Stromal cell of bone marrow (primary cell): ENCODE measurements at places on chromosomes 7 and 10.

DNA sequence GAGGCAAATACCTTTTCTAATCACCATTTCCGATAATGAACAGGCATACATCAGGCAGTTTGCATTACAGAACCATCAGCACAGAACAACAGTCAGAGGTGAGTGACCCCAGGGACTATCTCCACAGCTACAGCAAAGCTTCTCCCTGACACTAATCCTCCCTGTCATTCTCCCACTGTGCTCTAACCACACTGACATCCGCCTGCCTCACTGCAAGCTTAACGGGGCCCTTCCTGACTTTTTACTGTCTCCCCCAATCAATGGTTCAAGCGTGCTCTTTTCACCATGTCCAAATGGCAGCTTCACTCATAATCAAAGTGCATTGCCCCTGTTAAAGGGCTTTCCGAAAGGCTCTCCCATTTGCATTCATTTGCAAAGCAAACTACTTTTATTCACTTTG lies 196.3 kb downstream of the DNAJC1 start:
- no peak for DNase-seq

- DNase-seq, result no peak
Measured at GRCh38 chr10:123972481-123973401, 81.1 kb upstream of the CPXM2 start.

- DNase-seq, result no peak
Measured at GRCh38 chr10:24480447-24480846, 243.2 kb downstream of the ARHGAP21 start.

DNA sequence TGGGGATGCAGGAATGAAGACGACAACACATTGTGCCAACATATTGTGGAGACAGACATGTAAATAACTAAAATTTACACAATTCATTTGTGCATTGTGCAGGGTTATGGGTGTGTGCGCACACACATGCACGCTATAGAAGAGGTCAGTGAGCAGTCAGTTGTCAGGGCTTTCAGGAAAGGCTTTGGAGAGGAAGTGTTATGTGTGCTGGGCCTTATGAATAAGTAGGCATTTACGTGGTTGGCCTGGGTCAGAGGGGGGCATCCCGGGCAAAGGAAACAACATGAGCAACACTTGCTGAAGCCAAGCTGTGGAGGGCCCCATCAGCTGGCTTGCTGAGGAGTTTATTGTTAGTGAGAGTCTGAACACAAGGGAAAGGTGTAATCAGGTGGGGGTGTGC lies 4.1 kb downstream of the PRXL2A start:
- DNase-seq, result no peak

GRCh38 chr10:126674741-126675515 lies 4.4 kb upstream of the C10orf90 start:
- DNase-seq, result no peak

GRCh38 chr10:48943096-48943495 lies 3.5 kb upstream of the LRRC18 start:
- DNase-seq, result no peak

DNA sequence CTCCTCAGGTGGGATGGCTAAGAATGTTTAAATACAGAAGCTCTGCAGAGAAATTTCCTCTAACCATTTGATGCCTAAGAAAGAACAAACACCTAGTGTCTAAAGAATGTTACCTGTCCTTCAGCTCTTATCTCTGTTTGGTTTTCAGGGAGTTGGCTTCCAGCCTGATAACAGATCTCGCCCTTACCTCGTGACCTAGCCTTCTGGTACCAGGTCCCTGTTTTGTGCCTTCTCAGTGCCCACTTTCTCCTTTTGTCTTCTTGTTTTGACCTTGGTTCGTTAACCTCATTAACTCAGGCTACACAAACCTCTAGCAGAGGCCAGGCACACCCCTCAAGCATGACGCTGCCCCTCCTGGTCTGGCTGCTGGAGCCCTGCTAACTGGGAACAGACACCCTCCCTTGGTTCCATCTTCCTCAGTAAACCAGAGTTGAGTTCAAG lies 16.1 kb upstream of the RAB11FIP2 start:
- DNase-seq, result no peak

DNA sequence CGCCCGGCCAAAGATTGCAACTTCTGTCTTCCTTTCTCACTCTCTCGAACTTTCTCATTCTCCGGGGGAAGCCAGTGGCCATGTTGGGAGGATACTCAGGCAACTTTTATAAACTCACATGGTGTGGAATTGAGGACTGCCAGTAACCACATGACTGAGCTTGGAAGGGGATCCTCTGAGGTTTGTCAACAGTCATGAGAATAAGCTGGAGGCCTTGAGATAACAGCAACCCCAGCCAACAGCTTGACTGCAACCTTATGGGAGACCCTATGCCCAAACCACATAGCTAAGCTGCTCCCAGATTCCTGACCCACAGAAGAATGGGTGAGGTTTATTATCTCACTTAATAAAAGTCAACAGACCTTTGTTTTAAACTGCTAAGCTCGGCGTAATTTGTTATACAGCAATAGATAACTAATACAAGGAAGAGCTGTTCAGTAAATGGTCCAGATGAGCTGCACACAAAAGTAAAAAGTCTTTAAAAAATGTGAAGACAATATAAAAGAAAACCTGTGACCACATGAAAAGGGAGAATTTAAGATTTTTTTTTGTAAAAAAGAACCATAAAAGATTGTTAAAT lies 9.6 kb downstream of the SYPL1 start:
- DNase-seq, result no peak

- DNase-seq, result peak; percentile 18
Measured at GRCh38 chr10:24240041-24240751, 31.3 kb downstream of the KIAA1217 start.

- DNase-seq, result no peak
Measured at GRCh38 chr10:13698217-13698616, 111.5 kb downstream of the PRPF18 start.

- DNase-seq, result no peak
Measured at GRCh38 chr10:24483701-24484100, 240.0 kb downstream of the ARHGAP21 start.

DNA sequence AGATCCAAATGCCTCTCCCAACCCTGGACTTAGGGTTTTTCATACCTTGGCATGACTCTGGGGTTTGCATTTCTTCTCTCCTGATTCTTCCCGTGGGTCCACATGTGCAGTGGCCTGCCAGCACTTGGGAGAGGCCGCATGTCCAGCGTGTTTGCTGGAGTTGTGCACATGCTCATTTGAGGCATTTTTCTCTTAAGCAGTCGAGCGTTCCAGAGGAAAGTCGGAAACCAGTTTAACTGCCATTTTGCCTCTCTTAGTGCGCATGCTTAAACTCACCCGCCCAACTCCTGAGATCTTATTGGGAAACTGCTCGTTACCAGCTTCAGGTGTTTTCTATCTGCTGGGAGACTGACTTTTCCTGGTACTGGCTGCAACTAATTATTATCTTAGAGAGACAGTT lies 888.4 kb upstream of the PHF14 start:
- DNase-seq, result no peak

DNA sequence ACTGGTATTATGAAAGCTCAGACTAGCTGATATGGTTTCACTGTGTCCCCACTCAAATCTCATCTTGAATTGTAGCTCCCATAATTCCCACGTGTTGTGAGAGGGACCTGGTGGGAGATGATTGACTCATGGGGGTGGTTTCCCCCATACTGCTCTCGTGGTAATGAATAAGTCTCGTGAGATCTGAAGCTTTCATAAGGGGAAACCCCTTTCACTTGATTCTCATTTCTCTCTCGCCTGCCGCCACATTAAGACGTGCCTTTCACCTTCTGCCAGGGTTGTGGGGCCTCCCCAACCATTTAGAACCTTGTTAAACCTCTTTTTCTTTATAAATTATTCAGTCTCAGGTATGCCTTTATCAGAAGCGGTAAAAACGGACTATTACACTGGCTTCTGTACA lies 40.3 kb downstream of the COL13A1 start:
- DNase-seq, result no peak

GRCh38 chr10:122248356-122249302 lies 22.5 kb upstream of the BTBD16 start:
- no peak for DNase-seq

GRCh38 chr10:132544744-132545658 lies 7.4 kb downstream of the INPP5A start:
- DNase-seq, result no peak

DNA sequence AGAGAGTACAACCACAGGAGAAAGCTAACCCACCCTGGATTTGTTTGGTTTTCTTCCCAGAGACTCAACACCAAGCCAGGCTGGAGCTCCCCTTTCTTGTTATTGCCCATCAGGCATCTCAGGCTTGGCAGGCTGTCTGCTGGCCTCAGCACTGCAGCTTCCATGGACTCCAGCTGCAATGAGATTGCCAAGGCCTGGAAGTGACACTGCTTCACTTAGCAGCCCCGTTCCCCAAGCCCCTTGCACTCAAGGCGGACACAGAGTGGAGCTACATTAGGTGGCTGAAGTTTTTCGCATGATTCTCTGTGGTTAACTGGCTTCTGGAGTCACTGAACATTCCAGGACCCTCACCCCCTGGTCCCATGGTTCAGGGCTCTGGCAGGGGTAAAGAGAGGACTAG lies 163.1 kb upstream of the GDF10 start:
- no peak for DNase-seq

DNA sequence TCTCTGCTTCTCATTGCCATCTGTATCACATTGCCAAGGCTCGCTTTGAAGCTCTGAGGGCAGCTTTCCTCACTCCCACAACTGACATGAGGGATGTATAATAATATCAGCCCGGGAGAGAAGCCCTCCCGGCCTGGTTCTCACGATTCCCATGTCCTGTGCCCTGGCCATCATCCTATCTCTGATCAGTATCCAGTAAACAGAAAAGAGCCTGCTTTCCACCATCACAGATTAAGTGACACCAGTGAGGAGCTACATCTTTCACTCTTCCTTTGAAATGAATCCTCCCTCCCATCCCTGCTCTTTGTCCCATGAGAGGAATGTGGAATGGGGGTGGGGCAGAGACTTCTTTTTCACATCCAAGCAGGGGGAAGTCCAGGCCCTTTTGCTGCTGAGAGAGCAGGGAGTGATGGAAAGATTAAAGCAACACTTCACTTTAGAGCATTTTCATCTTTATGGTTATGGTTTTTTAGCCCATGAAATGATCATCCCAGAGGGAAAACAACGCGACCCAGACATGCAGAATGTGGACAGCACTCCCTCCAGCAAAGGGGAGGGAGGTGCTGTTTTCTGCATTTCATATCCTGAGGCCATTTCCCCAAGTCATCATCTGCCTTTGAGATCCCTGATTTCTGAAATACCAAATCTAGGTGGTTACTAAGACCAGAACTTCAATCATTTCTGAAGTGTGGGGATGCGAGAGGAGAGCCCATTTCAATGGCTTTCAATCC lies 84.6 kb upstream of the LYZL1 start:
- DNase-seq, result no peak

- DNase-seq, result no peak
Measured at GRCh38 chr7:108662783-108663362, 93.2 kb downstream of the DNAJB9 start.

DNA sequence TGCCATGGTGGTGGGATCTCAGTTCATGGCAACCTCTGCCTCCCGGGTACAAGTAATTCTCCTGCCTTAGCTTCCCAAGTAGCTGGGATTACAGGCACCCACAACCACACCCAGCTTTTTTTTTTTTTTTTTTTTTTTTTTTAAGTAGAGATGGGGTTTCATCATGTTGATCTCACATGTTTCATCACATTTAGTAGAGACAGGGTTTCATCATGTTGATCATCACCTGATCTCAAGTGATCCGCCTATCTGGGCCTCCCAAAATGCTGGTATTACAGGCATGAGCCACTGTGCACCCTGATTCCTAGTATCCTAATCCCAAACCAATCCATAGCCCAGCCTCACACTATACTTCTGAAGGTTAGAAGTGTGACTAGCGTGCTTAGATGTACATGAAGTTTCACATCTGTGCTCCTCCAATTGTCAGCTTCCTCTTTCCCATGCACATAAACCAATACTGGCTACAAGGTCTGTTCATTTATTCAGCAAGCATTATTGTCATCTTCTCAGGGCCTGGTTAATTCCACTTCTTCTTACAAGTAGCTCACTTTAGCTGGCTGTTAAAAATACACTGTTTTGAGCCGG lies 6.8 kb upstream of the NAT16 start:
- no peak for DNase-seq

- no peak for DNase-seq
Measured at GRCh38 chr10:56317603-56318002, 43.5 kb downstream of the ZWINT start.

GRCh38 chr7:121062671-121063279 lies 74.3 kb downstream of the CPED1 start:
- DNase-seq, result no peak

DNA sequence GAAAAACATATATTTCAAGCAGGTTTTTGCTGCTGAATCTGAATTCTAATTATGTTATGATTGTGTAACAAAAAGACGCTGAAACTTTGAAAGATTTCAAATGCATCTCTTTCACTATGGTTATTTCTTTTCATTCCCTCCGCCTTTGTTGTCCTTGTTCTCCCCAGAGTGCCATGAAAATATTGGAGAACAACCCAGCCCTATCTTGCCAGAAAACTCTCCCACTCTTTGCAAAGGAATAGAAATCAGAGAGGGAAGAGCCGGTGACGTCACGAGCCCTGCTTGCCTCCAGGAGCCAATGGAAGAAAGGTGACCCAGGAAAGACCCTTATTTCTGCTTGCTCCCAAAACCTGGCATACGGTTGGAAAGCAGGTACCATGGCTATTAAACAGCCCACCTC lies 3.4 kb downstream of the GFRA1 start:
- DNase-seq, result no peak

- peak; percentile 23 for DNase-seq
Measured at GRCh38 chr7:70640266-70640833, 491.6 kb upstream of the GALNT17 start.

GRCh38 chr10:107083388-107084009 lies 81.0 kb downstream of the SORCS1 start:
- DNase-seq, result no peak

DNA sequence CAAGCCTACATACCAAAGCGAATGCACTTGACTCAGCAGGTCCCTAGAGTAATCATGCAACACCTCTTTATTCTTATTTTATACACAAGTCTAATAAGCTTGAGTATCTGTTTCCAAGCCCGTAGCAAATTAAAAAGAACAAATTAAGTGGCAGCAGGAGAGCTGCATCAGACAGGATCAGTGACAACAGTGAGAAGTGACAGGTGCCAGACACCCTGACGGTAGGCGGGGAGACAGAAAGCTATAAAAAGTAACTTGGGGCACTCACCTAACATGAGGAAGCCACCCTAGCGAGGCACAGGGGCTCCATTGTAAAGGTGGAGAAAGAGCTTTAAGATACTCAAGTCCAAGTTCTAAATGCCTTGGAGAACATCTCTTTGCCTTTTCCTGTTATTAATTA lies 174.2 kb downstream of the PLXNA4 start:
- DNase-seq, result no peak

GRCh38 chr7:91344911-91345310 lies 80.7 kb downstream of the FZD1 start:
- no peak for DNase-seq

DNA sequence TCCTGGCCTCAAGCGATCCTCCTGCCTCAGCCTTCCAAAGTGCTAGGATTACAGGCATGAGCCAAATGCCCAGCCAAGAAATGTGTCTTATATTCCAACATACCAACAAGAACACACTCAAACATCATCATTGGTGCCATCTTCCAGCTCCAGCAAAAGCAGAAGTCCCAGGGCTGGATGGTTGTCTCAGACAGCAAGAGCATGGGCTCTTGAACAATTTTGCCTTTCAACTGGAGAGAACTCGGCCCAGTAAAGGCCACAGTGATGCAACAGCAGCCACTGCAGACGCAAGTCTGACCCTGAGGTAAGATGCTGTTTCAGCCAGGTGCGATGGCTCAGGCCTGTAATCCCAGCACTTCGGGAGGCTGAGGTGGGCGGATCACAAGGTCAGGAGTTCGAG lies 52.8 kb upstream of the NFE2L3 start:
- DNase-seq, result no peak
